EH (cell line): ENCODE measurements at places on chromosomes 1 and 21.

DNA sequence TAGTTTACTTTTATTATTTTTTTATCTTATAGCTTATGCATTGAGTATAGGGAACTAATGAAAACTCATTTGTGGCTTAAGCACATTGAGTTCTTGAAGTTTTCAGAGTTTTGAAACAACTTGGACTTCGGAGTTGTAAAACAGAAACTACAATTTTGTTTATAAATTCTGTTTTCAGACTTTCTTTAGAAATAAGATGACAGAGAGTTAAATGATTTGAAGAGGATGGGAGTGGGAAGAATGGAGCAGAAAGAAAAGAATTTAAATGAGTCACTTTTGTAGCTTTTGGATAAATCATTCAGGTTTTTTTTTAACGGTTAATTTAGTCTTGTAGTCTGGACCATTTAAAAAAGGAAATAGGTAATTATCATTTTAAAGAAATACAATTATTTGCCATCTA lies 32.3 kb downstream of the INKA2 start:
- peak; percentile 60 for DNase-seq

- DNase-seq: no peak
Measured at GRCh38 chr1:167879508-167879907, 34.4 kb downstream of the ADCY10 start.

GRCh38 chr21:37413553-37414291 lies 47.1 kb downstream of the DYRK1A start:
- no peak for DNase-seq

GRCh38 chr1:175319912-175320230 lies 127.3 kb upstream of the KIAA0040 start:
- no peak for DNase-seq

GRCh38 chr1:177311586-177311985 lies 140.8 kb downstream of the BRINP2 start:
- DNase-seq: no peak

- DNase-seq: peak; percentile 49
Measured at GRCh38 chr1:234960722-234961455, 167.7 kb downstream of the TOMM20 start.

DNA sequence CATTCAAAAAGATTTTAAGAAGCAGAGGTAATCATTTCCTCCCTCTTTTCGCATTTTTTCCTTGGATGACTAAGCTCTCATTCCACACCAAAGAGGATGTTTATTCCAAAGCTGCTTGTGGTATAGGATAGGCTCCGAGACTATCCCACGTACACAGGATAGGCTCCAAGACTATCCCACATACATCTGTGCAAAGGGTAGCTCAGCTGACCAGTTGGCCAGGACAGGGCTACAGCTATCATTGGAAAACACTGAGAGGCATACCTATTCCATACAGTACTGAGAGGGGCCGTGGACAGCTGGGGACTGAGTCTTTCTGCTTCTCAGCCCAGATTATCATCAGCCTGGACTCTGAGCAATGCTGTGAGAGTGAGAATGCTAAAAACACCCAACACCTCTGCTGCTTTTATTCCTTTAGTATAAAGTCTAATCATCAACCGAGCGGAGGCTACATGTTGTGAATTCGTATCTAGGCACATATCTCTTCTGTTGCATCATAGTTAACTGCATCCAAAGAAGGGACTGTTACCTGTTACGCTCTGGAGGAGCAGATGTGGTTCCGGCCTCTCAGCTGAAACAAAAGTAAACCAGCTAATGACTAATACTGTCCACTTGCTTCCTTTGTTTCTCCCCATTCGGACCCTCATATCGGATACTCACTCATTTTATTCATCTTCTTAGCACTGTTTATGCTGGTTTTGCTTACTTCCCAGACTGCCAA lies 141.0 kb downstream of the TNFSF18 start:
- peak; percentile 99 for DNase-seq

- no peak for DNase-seq
Measured at GRCh38 chr1:5953386-5953785, 38.8 kb downstream of the NPHP4 start.

DNA sequence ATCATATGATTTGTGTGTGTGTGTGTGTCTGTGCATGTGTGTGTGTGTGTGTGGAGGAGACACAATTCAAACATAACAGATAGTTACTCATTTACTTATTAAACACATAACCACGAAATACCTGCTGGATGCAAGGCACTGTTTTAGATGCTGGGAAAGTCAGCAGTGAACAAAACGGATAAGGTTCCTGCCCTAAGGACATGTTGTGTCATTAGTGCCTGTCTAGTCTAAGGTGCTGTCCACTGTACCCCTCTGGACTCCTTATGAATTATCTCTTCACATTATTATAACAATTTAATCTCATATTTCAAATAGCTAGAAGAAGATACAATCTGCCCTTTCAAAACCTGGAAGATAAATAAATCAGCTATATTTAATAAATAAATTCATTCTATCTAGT lies 162.4 kb downstream of the PLPPR5 start:
- DNase-seq: no peak

DNA sequence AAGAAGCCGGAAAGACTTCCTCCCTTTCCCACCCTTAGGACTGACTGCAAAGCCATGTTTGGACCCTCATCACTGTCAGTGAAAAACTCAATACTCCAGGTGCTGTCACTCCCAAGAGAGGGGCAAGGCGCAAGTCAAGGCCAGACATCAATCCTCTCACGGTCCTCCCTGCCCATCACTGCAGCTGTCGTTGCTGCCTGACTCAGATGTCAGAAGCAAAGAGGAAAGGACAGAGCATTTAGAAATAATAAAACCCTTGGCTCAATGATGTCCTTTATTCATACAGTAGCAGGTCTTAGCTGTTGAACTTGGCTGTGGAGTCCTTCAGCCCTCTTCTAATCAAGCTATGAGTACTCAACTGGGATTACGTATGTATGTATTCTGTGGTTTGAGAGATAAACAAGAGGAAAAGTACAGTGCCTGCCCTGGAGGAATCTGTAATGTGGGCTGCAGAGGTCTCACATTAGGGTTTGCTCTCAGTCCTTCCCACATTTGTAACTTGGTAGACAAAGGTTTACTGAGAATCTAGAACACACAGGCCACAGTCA lies 13.5 kb downstream of the SUSD4 start:
- no peak for DNase-seq

- no peak for DNase-seq
Measured at GRCh38 chr1:236010443-236010842, 54.4 kb downstream of the NID1 start.

DNA sequence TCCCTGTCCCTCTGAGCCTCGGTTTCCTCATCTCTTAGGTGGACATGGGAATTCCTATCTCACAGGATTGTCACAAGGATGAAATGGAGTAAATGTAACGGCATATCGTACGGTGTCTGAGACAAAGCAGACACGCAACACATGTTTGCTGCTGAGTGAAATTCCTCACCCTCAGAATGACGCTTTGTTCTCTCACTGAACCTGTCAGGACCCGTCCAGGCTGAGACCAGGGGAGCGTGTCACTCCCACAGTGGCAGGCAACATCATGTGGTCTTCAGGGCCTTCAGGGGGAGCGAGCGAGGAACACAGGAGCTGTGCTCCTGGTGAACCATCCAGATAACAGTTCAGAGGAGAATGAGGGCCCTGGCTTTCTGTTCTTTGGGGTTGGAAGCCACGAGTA lies 74.2 kb downstream of the TOMM20 start:
- no peak for DNase-seq

DNA sequence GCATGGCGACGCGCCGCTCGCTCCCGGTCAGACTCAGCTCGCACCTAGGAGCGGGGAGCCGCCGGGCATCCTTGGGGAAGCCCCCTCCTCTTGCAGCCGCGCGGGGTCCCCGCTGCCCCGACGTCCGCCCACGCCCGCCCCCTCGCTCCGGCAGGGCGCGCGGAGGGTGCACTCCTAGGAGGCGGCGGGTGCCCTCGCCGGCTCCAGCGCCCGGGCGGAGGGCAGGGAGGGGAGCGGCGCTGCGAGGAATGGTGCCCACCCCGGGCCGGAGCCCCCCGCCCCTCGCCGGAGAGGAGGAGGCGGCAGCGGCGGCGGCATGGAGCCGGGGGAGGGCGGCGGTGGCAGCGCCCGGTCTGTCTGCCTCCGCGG lies 488 bp downstream of the FAM78B start:
- DNase-seq: no peak

- no peak for DNase-seq
Measured at GRCh38 chr1:185271921-185272320, 45.1 kb downstream of the IVNS1ABP start.
